ENCODE measurements at places on chromosomes 1 and 21.

DNA sequence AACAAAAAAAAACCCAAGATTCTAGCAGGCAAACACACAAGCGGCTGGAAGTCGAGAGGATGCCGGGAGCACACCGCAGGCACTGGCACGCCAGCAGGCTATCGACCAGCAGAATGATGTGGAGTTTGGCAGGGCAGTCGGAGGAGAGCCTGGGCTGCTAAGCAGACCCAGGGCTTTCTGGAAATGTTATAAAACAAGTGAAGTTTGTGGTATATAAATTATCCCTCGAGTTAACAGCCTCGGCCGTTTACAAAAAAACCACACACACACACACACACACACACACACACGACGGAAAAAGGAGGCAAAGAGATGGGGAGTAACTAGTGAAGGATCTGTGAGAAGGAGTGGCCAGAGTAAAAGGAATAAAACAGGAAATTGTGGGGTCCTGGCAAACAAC is 87.2 kb upstream of the IVNS1ABP start:
- DNase-seq = no peak

DNA sequence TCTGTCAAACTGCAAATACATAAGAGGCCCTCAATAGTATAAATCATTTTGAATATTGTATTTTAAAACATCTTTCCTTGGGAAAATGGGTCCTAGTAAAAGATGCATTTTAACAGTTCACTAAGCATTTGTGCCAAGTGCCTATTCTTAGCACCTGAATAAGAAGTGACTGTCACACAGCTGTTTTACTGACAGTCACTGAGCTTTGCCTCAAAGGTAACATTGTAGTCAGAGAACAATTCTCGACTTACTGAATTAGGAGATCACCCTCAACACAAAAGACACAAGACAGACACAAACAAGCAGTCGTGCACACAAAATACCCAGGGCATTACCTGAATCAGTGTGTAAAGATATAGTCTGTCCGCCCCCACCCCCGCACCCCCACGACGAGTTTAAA is 408 bp downstream of the ESRRG start:
- no peak for DNase-seq

DNA sequence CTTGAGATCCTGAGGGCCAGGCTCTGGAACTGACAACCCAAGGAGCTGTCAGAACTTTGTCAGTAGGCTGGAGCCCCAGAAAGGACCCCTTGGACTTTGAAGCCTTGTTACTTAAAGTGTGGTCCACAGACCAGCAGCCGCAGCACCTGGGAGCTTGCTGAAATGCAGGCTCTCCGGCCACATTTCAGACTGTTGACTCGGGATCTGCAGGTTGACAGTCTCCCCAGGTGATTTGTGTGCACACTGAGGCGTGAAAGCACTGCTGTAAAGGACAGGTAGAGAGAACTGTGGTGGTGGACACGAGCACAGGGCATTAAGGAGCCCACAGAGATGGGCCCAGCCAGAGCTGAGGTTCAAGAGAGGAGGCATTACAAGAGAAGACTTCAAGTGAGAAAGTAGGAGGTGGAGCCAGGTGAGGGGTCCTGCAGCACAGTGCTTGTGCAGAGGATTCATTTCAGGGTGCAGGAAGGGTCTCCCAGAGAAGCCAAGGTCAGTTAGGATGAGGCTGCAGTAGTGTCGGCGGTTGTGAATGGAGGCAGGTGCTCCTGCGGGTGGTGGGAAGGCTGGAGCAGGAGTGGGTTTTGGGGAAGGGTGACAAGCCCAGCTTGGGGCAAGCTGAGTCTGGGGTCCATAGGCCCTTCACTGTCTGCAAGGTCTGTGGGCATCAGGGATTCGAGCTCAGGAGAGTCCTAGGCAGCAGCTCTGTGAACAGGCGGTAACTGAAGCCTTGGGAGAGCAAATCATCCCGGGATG is 4.6 kb downstream of the HYI start:
- no peak for DNase-seq

DNA sequence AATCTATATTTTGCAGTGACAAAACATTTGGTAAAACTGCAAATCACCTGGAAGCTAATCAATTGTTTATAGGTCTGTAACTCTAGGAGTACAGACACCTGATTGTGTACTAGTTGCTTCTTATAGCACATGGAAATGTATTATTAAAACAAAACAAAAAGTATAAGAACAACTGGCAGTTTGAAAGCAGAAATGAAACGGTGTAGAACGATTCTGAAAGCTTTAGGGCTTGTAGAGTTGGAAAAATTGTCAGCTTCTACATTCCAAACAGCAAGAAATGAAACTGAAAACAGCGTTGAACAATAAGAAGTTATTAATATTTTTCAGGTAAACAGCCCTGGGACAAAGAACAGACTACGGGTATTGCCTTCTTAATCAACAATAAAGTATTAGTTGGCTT is 273.3 kb downstream of the OLFM3 start:
- DNase-seq = no peak

DNA sequence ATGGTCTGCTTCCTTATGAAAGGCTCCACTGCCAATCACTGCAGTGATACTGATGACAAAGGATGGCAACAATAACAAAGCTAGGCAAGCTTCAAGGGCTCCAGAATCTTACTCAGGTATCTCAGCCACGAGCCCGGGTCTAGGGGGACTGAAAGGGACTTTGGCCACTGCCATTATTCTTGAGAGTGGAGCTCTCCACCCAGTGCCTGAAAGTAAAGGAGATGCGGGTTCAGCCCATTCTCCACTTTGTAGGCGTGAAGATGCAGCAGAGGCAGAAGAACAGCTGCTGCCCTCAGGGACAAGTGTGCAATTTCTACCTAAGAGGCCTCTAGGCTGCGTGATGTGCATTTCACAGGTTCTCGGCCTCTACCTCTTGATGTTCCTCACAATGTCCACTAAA is 31.4 kb upstream of the SLAMF9 start:
- DNase-seq = no peak

DNA sequence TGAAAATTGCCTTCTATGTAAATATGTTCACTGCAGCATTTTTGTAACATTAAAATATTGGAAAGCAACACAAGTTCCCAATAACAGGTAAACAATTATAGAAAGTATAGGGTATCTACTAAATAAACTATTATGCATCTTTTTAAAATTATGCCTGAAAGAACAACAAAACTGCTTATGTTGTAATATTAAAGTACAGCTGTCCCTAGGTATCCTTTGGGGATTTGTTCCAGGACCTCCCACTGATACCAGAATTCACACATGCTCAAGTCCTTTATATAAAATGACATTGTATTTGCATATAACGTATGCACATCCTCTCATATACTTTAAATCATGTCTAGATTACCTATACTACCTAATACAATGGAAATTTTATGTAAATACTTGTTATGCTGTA is 121.8 kb upstream of the TNFSF4 start:
- no peak for DNase-seq

DNA sequence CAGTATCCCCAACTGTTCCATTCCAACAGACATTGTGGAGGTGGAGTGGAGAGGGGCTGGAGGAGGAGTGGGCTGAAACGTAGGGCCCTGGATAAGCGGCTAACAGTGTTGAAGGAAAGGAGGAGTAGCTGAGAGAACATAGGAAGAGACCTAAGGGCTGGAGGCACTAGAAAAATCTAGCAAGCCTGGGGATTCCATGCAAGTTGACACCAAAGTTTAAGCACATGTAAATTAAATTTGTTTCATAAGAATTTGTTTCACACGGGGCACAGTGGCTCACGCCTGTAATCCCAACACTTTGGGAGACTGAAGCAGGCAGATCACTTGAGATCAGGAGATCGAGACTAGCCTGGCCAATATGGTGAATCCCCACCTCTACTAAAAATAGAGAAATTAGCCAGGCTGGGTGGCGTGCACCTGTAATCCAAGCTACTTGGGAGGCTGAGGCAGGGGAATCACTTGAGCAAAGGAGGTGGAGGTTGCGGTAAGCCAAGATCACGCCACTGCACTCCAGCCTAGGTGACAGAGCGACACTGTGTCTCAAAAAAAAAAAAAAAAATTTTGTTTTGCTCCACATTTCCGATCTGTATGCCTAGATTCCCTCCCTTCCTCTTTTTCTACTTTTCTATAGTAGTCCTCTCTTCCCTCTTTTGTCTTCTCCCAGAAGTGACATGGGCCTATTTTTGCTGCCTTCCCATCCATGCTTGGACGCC is 530 bp upstream of the CD244 start:
- no peak for DNase-seq

- no peak for DNase-seq
Measured at GRCh38 chr1:25658791-25659431, 42.3 kb downstream of the MAN1C1 start.

- no peak for DNase-seq
Measured at GRCh38 chr1:9326596-9326995, 33.9 kb downstream of the SPSB1 start.

DNA sequence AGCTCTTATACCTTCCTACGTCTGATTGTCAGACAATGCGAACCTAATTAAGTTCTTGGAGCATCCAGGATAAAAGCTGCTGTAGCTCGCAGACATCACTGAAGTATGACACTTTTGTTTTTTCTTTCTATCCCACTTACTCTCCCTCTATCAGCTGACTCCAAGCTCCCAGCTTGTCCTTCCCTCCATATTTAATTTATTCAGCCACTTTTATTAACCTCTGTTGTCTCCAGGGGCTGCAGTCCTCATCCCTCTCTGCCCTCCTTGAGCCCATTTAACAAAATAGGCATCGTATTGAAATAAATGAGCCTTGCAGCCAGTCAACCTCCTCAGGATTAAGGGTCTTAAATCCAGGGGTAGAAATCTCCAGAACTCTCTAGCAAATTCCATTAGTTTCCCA is 7.1 kb downstream of the KIRREL1 start:
- DNase-seq = no peak

DNA sequence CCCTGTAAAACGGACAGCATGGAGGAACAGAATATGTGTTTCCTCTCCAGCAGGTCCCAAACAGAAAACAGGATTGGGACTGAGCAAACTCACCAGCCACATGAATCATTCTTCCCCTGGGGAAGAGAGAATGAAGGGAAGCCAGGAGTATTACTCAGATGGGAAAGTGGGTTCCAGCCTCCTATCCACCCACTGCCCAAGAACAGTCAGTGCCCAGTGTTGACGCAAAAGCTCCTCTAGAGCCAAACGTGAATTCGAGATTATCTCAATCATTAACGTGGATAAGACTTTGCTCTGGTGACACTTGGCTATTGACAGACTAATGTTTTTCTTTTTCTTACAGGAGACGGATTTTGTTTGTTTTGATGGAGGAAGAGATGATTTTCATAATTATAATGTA is 9.3 kb downstream of the MIA3 start:
- no peak for DNase-seq

GRCh38 chr21:41805038-41805437 is 38.2 kb upstream of the RIPK4 start:
- DNase-seq = no peak

DNA sequence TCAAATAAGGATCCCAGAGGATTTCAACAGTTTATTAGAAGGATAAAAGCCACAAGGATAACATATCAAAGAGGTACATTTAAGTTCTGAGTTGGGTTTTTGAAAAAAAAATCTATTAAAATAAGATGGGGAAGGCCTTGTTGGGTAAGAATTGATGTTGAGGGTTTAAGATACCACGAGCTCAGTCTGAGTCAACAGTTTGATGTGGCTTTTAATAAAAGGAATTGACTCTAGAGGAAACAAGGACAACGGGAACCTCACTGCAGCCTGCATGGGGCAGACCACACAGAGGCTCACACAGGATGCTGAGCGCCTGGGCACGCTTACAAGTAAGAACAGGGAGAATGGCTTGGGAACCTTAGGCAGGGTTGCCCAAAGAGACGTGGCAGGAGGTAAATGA is 107.5 kb downstream of the TIAM1 start:
- no peak for DNase-seq

DNA sequence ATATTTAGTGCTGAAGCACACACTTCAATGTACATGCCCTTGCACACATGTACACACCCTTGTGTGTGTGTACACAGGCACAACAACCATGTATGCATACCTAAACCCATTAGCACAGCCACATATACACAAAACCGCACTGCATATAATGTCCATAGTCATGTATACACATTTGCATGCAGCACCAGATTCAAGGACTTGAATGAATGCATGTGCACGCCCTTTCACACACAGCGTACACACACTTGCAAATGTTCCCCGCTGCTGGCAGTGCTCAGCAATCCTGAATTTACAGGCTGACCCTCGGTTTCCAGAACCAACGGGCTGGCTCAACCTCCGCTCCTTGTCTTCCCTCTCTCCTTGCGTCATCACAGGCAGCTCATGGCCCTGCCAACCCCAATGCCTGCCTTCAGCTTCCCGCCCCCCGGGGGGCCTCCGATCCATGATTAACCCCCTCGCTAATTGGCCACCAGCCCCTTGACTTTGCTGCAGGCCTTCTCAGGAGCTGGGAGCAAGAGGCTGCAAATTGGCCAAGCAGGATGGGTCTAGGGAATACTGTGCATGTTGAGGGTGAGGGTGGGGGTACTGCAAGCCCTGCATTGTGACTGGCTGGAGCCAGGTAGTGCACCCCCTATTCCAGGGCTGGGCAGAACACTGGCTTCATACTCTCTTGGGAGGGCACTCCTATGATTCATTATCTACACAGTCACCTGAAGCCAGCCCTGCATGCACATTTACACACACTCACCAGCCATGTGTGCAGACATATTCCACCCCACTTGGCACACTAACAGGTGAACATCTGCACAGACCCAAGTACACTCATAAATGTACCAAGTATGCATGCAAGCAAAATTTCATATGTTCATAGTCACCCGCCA is 7.9 kb downstream of the GPR3 start:
- DNase-seq = no peak

GRCh38 chr1:9798236-9799130 is 25.3 kb downstream of the CLSTN1 start:
- DNase-seq = no peak

GRCh38 chr1:161872506-161872905 is 106.4 kb downstream of the ATF6 start:
- no peak for DNase-seq

GRCh38 chr21:34913811-34914210 is 135.3 kb downstream of the RUNX1 start:
- no peak for DNase-seq

- DNase-seq = no peak
Measured at GRCh38 chr1:212582808-212583615, 25.5 kb upstream of the ATF3 start.

- no peak for DNase-seq
Measured at GRCh38 chr1:203152158-203153034, 23.2 kb downstream of the MYBPH start.

GRCh38 chr21:31180256-31181081 is 142.2 kb upstream of the KRTAP19-8 start:
- DNase-seq = no peak

DNA sequence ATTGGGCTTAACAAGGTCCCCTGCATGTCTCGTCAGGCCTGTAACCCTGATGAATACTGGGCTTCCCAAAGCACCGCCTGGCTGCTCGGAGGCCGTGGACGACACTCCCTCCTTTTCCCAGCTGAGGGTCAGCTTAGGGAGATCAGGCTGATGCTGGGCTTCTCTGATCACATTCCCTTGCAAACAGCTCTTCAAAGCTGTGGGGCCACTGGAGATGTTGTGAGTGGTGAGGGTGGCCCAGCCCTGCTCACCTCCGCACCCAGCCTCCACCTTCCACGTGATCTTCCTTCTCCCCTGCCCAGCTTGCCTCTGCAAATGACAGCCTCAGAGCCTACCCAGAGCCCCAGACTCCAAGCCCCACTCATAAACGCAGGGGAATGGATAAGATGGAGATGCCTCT is 195.4 kb downstream of the GRIK3 start:
- DNase-seq = no peak

- DNase-seq = no peak
Measured at GRCh38 chr1:152182944-152183361, 23.9 kb upstream of the RPTN start.
